Activated T-helper 1 cell treated with Interleukin-2 at 50 U/mL for 16 hours (primary cell): ENCODE measurements at places on chromosomes 13 and 19.

DNA sequence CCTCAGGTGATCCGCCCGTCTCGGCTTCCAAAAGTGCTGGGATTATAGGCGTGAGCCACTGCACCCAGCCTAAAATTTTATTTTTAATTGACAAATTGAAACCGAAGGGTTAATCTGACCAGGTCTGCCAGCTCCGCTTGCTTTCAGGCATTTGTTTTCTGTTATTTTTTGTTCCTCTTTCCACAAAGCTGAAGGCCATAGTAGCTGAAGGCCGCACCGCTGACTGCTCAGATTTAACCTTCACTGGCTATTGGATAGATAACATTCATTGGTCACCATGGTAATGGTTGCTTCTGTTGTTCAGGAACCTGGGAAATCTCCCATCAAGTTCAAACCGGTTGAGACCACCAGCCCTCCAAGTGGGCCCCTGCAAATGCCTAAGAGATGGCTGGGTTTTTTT is 124.5 kb upstream of the USP29 start:
- no peak for DNase-seq

DNA sequence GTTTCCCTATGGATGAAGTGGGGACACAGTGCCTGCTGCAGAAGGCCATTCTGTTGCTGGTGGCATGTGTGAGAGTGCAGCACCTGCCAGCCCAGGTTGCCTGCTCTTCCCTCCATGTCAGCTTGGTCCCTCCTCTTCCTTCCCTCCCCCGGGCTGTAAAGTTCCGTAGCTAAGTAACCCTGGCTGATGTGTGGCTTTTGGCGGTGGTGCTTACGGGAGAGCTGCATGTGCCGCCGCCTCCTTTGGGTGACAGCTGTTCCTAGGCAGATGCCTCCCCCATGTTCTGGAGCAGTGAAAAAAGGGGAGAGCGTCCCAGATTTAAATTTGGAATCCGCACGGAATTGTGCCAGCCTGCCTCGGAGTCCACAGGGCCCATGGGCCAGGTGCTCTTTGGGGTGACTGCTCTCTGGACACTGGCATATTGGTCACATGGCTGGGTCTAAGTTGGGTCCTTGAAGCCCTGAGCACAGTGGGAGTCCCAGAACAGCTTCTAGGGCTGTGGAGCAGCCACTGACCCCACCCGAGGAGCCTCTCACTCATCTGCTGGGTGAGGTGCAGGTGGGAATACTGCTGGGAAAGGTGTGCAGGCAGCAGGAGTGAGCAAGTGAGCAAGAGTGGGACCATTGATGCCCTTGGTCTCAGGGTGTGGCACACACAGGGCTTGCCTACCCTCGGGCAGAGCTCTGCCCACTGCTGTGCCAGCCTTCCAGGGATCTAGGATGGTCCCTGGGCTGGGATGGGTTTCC is 33.1 kb upstream of the ZNF536 start:
- DNase-seq, result no peak

DNA sequence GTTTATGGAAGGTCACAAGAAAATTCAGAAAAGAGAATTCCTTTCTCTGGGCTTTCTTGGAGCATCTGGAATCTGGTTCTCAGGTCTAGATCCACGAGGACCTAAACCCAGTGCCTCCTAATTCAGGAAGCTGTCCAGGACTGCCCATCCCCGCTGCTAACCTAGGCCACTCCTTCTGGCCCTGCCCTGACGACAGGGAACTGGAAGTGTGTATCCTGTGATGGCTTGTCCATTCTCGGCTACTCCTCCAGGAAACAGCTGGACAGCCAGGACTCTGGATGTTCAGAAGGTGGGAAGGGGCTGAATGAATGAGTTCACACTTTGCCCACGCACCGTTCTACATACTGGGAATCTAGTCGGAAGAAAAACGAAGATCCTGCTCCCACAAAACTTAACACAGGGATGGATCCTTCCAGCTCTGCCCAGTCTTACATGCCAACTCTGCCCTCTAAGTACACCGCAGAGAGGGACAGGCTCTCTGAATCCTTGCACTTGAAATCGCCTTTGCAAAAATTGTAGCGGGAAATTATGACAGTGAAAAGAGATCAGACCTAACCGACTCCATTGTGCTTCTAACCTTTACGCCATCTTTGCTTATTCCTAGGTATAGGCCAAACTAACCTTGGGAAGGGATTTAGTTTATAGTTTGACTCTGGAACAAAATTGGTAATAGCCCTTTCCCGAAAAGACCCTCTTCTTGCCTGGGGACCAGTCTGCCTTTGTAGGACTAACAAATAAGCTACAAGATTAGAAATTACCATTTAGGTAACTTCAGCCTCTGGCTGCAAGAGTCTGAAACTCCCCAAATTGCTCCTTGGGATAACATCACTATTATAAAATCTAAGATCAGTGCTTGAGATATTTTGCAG is 1.8 kb downstream of the LSM4 start:
- no peak for DNase-seq

DNA sequence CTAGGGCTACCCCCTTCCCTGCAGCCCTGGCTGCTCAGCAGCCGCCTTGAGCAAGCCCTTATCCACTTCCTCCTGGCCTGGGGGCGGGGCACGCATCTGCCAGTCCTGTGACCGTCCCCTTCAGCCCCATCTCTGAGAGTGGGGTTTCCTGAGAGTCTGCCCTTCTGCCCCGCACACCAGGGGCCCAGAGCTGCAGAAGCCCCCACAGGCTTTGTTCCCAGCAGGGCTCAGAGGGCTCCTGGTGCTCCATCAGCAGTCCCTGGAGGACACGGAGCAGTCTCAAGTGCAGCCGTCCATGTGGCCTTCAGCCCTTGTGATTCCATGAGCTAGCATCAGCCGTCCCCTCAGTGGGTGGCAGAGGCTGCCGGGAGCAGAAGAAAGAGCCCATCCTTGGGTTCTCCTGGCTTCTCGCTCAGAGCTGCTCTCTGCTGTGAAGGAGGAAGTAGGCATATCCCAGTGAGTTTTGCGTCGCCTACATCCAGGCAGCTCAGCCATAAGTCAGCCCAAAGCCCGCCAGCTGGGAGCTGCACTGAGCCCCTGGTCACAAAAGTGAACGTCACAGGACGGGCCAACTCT is 16.3 kb downstream of the MYO9B start:
- no peak for DNase-seq

DNA sequence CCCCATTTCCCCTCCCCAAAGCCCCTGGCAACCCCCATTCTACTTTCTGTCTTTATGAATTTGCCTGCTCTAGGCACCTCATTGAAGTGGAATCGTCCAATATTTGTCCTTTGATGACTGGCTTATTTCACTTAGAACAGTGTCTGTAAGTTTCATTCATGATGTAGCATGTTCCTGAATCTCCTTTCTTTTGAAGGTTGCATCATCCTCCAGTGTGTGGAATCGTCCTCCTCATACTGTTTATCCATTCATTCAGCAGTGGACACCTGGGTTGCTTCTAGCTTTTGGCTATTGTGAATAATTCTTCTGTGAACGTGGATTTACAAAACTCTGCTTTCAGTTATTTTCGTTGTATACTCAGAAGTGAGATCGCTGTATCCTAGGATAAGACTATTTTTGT is 161.2 kb upstream of the RNF113B start:
- no peak for DNase-seq

DNA sequence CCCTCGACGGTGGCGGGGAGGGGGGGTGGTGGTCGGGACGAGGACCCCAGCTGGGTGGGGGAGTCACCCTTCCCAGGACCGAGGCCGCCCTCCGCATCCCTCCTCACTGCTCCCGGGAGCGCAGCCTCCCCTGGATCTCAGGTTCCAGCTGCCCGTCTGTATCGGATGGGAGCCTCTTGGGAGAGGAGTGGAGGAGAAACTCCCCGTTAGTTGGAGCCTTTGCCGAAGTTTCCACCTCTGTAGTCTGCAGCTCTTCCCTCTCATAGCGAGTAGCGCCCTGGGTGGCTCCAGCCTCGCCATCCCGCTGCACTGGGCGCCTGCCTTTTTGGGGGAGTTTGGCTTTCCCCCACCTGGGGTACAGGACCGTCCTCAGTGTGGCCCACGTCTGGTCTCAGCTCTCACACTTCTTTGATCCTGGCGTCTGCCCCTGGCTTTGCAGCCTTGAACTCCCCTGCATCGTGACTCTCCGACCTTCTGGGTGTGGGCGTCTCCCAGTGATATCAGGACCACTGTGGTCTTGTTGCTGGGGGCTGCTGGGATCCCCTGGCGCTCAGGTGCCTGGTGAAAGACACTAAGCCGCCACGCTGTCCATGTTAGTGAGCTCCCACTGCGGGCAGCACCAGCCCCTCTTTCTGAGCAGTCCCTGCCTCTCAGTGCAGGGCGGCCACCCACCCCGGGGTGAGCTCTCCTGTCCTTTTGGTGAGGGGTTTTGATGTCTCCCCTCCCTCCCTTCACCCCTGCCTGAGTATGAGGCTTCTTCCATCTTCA is 1.1 kb downstream of the CNOT3 start:
- no peak for DNase-seq

DNA sequence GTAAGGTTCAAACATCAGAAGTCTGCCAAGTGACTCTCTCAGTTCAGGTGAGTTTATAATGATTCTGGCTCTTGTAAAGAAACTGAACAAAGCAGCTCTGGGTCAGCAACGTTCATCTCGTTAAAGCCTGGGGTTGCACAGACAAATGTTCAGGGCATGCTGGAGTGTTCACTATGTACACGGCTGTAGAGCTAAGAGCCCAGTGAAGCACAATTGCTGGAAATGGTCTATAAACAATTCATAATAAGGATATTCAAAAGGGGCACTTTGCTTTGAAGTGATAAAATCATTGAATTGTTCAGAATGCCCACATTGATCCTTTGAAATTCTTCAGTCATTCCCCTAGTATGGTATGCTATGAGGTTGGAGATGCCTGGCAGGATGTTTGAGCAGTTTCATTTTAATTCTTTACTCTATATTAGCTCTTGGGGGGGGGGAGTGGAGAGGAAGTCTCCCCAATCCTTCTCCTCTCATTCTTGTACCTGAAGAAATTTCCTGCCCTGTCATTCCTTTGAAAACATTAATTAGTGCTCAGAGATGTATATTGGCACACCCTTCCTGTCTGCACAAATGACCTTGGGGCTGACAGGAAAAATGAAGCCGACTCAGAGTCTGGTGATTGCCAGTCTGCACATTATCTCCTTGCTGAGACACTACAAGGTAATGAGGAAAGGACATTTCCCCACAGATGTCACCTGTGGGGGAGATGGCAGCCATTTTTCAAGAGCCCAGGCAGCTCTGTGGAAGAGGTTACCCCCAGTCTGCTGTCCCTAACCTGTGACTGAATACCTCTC is 145.5 kb downstream of the DLEU7 start:
- no peak for DNase-seq

GRCh38 chr19:16506961-16507360 is 10.8 kb downstream of the C19orf44 start:
- no peak for DNase-seq
